ENCODE measurements at places on chromosomes 7 and 10. TPM values are rescaled to one million over a fixed set of nuclear protein-coding genes. Genes with fewer than 3 reads are reported as not detected.

DNA sequence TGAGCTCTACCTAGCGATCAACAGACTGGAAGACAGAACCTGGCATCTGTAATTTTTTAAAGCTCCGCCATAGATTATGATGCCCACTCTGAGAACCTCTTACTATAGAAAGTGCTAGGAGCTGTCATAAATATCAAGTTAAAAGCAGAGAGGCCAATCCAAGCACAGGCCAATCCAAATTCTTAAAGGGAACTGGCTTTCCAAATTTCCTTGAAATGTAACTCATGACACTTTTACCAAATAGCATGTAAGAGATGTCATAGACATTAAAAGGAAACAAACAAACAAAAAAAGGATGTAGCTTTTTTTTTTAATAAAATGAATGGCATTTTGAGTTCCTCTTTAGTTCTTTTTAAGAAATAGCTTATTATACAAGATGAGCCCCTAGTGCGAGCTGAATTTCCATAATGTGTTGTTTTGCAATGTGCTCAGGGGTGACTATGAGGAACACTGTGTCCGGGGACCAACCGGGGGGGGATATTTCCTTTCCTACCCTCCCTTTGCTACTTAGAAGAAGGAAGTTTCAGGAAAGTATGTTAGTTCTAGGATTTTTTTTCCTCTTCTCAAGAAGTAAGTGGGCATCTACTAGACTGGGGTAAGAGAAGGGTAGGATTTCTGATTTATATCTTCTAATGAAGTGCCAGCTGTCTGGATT lies 23.7 kb upstream of the MRC1 start:
- no peak for DNase-seq
- H3K27me3 ChIP-seq = no peaks in the 10 kb centered on the region
- H3K4me3 ChIP-seq = no peak overlapping the region

The CYP3A7 gene
- not detected for total RNA-seq

DNA sequence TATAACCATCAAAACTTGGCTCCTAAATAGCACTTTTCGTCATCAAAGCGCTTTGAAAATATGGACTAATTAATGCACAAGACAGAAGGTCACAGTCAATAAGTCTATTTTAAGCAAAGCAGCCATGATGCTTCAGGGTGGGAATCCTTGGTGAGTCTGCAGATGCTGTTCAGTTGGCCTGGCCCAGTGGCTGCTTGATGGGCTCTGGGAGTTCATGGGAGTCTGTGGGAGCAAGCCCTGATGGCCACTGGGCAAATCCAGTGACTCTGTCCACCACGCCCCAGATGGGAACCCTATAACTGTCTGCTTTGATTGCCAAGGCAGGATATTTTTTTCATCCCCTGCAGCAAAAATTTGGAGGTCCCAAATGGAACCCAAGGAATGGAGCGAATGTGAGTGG lies 95.7 kb upstream of the CTBP2 start:
- H3K27me3 ChIP-seq = no peaks in the 10 kb centered on the region
- no peaks in the 10 kb centered on the region for H3K4me1 ChIP-seq
- H3K4me3 ChIP-seq = no peak overlapping the region

DNA sequence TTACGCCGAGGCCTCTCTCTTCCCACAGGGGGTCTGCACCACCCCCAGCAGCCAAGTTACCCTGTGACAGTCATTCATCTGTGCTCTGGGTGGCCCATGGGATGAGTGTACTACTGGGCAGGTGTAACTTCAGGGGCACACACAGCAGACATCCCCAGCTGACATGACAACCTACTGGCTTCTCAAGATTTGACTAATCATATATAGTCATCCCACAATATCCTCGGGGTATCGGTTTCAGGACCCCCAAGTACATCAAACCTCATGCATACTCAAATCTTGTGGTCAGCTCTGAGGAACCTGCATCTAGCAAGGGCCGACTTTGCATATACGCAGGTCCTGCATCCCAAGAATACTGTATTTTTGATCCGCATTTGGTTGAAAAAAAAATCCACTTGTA lies 336.9 kb upstream of the C7orf33 start:
- DNase-seq = no peak
- H3K27me3 ChIP-seq = no peaks in the 10 kb centered on the region
- no peak overlapping the region for H3K27ac ChIP-seq
- H3K36me3 ChIP-seq = no peaks in the 10 kb centered on the region

All from activated CD8-positive, alpha-beta memory T cell treated with anti-CD3 and anti-CD28 coated beads, Interleukin-2, amount 10 ng/mL, durations not matched to agents 7 days and 5 days (primary cell).